Thyroid gland (tissue), 4 donors: ENCODE measurements at places on chromosomes 5 and 9. TPM values are rescaled to one million over a fixed set of nuclear protein-coding genes. Genes with fewer than 3 reads are reported as not detected.

Gene IFNB1
- total RNA-seq = not detected

Gene ZDHHC11
- total RNA-seq = 3.0 TPM

Gene ANKRD31
- 0.81 TPM for total RNA-seq

Gene SHISAL2B
- not detected for total RNA-seq

Gene CSNK1G3
- total RNA-seq = 56.3 TPM

Gene HAPLN1
- total RNA-seq = not detected

Gene PCDHB14
- total RNA-seq = 6.5 TPM

Gene BOD1
- 86.0 TPM for total RNA-seq

Gene CEP78
- total RNA-seq = 18.3 TPM

Gene SPATA31D1
- total RNA-seq = not detected

Gene APBA1
- total RNA-seq = 2.8 TPM
